ENCODE measurements at places on chromosomes 2 and 18.
A peak's percentile ranks its signal among the peaks of the same experiment; 100 is the strongest.

- DNase-seq: no peak
Measured at GRCh38 chr2:100192825-100193224, 50.4 kb upstream of the AFF3 start.

- DNase-seq: peak; percentile 35
Measured at GRCh38 chr2:219713110-219713509, 85.7 kb downstream of the SLC4A3 start.

- DNase-seq: no peak
Measured at GRCh38 chr2:24372033-24372432, 11.7 kb upstream of the ITSN2 start.

GRCh38 chr2:23651187-23652080 lies 266.5 kb downstream of the KLHL29 start:
- peak; percentile 87 for DNase-seq

GRCh38 chr18:57819119-57819518 lies 16.0 kb upstream of the ATP8B1 start:
- DNase-seq: no peak

- DNase-seq: peak; percentile 65
Measured at GRCh38 chr2:199460101-199460671, 2.4 kb upstream of the SATB2 start.

GRCh38 chr2:86237172-86237571 lies 37.9 kb downstream of the MRPL35 start:
- DNase-seq: no peak

- DNase-seq: no peak
Measured at GRCh38 chr2:12558519-12558918, 158.2 kb upstream of the TRIB2 start.

- no peak for DNase-seq
Measured at GRCh38 chr2:25207078-25207545, 38.7 kb upstream of the POMC start.

All from astrocyte of the spinal cord (primary cell).